ENCODE measurements at places on chromosomes 3 and 15.

GRCh38 chr3:18575573-18575972 is 150.4 kb upstream of the SATB1 start:
- no peak for DNase-seq

DNA sequence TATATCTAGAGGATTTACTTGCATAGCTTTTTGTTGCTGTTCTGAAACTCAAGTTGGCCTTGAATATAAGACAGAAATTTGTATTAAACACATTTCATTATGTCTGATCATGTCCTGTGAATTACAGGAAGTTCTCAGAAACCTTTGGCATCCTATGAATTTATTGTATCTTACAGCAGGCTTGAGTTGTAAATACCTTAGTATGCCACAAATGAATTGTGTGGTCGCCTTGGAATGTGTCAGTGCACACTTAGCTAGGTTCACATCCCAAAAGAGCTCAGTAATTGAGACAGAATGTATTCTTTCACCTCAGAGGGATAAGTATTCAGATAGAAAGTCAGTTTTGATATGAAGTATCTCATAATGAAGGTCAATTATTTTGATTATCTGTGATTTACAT is 83.4 kb downstream of the NEK11 start:
- DNase-seq, result no peak

- no peak for DNase-seq
Measured at GRCh38 chr15:38196076-38196475, 56.6 kb upstream of the SPRED1 start.

DNA sequence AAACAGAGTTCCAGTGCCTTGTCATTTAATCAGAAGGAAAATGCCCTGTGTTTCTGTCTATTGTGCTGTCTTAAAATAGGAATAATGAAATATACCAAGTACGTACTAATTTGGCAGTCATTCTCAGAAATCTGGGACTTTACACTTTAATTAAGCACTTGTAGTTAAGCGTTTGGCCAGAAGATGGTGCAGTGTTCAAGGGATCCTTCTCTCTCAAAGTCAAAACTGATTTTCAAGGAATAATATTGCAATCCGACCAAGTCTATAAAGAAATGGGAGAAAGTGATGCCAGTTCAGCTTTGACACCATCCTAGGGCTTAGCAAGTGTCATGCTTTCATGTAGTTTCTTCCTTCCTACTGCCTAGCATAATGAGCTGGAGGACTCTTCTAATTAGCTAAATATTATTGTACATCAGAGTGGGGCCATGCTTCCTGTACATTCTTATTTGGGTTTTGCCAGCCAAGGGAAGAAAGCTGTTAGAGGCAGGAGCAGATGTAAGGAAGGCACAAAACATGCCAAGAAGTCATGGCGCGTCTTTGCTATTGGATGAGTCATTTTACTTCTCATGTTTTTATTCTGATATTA is 64.8 kb downstream of the SAMMSON start:
- DNase-seq, result peak; percentile 67

DNA sequence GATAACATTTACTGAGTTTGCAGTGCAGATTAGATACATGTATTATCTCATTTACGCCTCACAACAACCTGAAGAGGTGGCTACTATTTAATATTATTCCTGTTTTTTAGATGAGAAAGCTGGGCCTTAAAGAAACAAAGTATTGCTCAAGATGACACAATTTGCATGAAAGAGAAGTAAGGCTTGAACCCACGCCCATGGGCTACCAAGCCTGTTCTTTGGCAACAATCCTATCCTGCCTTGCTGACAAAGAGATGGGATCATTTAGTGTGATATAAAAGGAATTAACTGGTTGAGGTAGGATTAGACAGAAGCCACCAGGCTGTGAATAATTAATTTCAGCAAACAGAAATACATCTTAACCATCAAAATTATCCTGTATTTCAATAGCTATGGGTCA is 9.2 kb upstream of the LDHAL6B start:
- DNase-seq, result no peak

- DNase-seq, result no peak
Measured at GRCh38 chr15:41102854-41103253, 13.2 kb downstream of the INO80 start.

DNA sequence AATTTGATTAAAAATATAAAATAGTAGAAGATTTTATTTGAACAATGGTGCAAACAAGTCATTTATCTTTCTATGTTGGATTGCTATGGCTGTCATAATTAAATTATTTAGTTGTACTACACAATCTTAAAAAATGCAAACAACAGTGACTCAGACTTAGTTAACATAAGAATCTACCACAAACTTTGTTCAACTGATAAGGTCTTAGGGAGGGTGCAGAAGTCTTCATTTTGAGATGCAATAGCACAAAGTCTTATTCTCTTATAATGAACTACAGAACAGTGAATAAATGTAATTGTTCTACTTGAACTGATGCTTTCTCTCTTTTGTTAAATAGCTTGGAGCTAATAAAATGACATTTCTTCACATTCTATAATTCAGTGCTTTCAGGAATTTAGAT is 482.8 kb upstream of the NAALADL2 start:
- DNase-seq, result no peak

DNA sequence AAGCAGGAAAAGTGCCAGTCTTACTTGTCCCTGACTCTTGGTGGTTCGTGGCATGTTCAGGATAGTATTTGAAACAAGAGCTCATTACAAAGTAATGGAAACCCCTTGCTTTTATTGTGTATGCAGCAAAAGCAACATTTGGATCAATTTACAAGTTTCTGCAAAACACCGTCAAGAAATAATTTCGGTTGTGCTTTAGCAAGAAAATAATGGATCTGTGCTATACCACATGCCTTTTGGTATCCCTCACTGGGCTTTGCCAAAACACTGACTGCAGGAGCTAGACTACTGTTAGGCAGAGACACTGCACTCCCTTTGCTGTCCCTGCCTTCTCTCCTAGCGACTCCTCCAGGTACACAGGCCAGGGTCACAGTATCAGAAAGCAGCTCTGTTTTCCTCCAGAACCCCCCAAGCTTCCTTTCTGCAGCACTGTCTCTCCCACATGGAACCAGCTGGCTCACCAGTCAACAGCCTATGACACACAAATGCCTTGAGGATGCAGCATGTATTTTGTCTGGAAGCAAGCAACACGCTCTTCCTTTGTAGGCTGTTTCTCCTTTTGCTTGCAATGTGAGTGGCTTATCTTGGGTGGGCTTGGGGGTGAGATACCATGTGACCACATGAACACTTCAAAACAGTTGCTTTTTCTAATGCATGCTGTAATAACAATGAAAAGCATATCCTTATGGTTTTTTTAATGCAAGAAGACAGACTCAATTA is 111.4 kb downstream of the PGPEP1L start:
- no peak for DNase-seq

- DNase-seq, result no peak
Measured at GRCh38 chr15:93720607-93721006, 510.8 kb upstream of the MCTP2 start.

- no peak for DNase-seq
Measured at GRCh38 chr3:197209366-197210260, 88.8 kb downstream of the DLG1 start.

GRCh38 chr3:179898024-179898423 is 138.7 kb downstream of the PEX5L start:
- DNase-seq, result peak; percentile 65

- DNase-seq, result no peak
Measured at GRCh38 chr15:52186651-52187486, 4.3 kb downstream of the GNB5 start.

DNA sequence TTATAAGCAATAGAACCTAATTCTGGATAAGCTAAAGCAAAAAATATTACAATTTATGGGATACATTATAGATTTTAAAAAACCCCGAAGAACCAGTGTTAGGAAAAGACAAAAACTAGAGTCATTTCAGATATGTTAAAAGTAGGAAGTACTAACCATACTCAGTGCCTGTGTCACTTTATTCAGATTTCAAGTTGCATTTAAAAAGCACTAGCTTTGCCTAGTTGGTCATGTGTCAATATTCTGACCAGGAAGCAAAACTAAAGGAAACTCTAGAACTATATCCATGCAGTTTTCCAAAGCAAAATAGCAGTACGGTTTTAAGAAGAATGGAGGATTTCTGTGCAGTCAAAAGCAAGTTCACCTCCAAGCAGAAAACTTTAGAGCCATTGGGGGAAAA is 88.4 kb downstream of the RAP2B start:
- no peak for DNase-seq

- no peak for DNase-seq
Measured at GRCh38 chr3:157311633-157312375, 124.8 kb upstream of the PTX3 start.

DNA sequence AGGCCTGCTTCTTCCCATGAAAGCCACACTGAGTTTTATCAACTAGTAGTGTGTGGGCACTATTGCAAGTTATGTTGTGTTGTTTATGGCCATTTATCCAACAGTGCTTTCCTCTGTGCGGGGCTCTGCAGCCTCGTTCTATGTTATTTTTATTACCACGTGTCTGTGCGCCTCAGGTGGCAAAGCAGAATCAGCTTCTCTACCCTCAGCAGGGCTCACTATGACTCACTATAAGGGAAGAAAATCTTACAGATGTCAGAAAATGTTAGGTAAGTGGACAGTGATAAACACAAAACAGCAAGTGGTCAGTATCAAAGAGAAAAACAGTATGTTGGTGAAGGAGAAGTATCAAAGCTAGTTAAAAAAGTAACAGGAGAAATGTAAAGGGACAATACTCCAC is 61.4 kb downstream of the MOBP start:
- no peak for DNase-seq

DNA sequence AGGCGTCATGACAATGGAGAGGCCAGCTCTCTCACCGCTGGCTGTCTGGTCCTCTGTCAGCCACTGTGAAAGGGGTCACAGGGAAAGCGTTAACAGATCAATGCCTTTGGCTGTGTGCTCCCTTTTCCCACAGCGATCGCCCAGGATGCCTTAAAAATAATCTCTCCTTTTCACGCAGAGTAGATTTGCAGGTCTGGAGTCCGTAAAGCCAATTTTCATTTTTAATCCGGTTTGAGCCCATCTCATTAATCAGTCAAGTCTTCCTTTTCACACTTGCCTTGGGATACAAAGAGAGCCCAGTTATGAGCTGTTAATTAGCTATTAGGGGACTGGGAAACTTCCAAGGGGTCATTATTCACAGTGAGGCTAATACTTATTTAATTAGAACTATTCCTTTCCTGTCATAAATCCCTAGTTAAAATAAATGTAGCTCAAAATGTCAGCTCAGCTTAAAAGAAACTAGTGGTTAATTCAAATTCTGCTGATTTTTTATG is 104.3 kb upstream of the RASGRP1 start:
- DNase-seq, result no peak

GRCh38 chr3:13546667-13547171 is 2.2 kb upstream of the FBLN2 start:
- peak; percentile 60 for DNase-seq

DNA sequence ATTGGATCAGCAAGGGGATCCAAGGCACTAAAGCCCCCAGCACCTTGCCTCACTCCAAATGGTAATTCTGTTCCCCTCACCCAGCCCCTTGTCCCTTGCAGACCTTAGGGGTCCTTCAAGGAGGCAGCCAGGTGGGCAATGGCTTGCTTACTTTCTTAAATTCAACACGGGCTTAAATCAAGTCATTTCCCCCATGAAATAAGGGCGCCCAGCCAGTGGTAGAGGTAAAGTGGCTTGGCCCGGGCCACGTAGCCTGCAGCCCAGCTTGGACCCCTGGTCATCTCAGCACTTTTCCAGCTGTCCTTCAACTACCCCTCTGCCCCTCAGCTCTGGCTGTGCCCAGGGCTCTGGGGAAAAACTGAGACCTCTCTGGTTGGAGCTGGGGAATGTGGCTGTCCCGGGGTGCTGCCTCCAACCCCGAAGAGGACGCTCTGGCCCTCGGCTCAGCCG is 1.2 kb downstream of the PSTPIP1 start:
- DNase-seq, result no peak

GRCh38 chr3:12334786-12335185 is 45.9 kb downstream of the PPARG start:
- no peak for DNase-seq

DNA sequence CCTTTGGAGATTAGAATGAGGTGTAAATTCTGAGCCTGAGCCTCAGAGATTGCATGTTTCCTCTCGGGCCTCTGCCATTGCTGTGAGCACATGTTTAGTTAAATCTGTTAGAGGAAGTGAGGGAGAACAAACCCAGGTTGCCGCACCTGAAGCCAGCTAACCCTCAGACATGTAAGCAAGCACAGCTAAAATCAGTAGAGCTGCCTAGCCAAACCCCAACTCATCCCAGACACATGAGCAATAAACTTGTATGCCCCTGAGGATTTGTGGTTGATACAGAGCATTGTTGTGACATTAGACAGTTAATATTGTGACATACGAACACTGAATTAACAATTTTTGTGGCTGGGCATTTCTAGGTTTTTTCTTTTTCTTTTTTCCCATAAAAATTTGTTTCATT is 41.9 kb downstream of the NMD3 start:
- no peak for DNase-seq

- DNase-seq, result no peak
Measured at GRCh38 chr3:183369627-183370026, 58.8 kb downstream of the MCF2L2 start.

DNA sequence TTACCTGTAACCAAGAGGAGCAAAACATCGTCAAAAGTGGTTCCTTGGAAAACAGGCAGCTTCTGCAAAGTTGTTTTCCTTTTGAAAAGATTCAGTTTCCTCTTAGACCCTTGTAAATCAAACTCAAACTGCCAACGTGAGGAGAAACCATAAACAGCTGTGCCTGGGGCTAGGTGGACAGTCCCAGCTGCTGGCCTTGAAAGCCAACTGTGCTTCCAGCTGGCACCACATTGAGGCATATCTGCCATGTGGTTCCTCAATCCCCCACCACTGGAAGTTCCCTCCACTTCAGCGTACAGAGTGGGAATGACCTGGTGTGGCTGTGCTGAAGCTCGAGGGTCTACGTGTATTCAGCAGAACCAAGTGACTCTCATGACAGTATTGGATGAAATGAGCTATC is 40.9 kb downstream of the HRH1 start:
- DNase-seq, result peak; percentile 28

- no peak for DNase-seq
Measured at GRCh38 chr3:28267984-28268849, 26.8 kb downstream of the CMC1 start.

DNA sequence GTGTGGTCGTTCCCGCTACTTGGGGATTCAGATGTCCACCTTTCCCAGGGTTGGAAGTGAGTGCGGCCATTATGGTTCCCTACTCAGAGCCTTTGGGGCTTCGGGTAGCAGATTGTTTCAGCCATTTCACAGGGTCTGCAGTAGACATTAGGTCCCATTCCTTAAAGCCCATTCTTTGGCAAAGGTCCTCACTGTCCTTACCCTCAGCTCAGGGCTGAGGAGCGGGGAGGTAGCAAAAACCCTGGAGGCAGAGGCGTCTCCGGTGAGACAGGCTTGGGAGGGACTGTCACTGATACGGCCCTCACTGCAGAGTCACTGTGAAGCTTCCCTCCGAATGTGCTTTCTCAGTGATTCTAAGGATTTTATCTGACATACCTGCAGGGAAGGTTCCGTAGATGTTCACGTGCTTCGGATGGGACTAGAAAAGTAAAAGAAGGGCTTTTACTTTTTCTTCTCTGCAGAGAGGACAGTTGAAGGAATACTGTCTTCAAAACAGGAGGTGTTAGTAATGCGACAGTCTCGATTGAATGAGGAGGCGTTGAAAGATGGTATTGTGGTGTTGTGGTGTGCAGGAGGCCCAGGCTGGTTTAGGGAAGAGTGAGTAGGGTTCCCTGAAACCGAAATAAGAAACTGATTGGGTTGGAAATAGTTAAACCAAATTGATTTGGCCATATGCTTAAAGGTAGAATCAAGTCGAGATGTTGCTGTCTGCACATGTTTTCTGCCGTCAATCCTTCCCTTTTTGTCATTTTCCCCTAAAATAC is 630 bp downstream of the ATP6V1A start:
- peak; percentile 33 for DNase-seq

- DNase-seq, result no peak
Measured at GRCh38 chr3:86890741-86891396, 100.1 kb downstream of the VGLL3 start.

Measured in hepatocyte (in vitro differentiated cells).